Stimulated activated CD8-positive, alpha-beta memory T cell treated with anti-CD3 and anti-CD28 coated beads, Interleukin-15, amount 100 ng/mL, for 24 hours (primary cell): ENCODE measurements at places on chromosomes 16 and 17.

- peak; percentile 31 for DNase-seq
These were observed at the start of gene MXRA7 for GRCh38 chr17:76710863-76711611. MXRA7 (minus strand) TSS chr17:76710965; CDS start chr17:76710946, 19 bp downstream.

DNA sequence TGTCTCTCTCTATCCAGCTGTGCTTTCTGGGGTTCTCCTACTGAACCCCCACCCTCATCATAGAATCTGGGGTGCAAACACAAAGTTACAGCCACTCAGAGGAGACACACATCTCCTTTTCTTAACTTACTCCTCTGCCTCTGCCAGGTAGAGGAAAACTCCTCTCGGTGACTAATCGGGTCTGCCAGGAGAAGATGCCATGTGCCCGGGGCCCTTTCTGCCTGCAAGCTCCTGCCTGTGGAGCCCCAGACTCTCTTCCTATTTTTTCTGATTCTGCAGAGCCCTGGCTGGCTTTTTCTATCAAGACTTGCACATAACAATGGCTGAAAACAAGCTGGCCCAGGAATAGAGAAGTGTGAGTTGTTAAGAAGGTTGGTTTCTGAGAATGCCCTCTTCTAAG, 10.4 kb downstream of the SLC6A4 start:
- DNase-seq = no peak

- DNase-seq = no peak
These were observed 42.7 kb upstream of the EMP2 start for GRCh38 chr16:10623059-10623458.

GRCh38 chr17:78779850-78780249, 2.2 kb downstream of the CYTH1 start:
- DNase-seq = no peak

GRCh38 chr16:69804297-69804696, 42.2 kb downstream of the WWP2 start:
- no peak for DNase-seq

- DNase-seq = no peak
These were observed 308.4 kb upstream of the ERCC4 start for GRCh38 chr16:13611596-13611995.

GRCh38 chr17:49959183-49959935, 9.6 kb upstream of the DLX4 start:
- DNase-seq = no peak

DNA sequence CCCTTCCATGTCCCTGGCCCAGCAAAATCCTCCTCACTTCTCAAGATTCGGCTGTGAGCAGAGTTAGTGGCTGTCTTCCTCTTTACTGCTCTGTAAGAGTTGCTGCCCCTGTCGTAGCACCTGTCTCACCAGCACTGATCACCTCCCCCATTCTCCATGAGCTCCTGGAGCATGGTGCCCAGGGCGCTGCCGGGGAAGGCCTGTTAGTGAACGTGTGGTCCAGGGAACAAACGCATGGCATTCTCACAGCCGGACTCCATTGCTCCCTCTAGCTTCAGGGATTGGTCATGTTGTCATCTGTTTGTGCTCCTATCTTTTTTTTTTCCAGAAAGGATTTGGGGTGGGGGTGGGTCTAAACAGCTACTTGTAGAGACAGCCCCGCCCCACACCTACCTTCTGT, 141.2 kb downstream of the CMIP start:
- no peak for DNase-seq
